ENCODE measurements at places on chromosomes 7 and 10.

DNA sequence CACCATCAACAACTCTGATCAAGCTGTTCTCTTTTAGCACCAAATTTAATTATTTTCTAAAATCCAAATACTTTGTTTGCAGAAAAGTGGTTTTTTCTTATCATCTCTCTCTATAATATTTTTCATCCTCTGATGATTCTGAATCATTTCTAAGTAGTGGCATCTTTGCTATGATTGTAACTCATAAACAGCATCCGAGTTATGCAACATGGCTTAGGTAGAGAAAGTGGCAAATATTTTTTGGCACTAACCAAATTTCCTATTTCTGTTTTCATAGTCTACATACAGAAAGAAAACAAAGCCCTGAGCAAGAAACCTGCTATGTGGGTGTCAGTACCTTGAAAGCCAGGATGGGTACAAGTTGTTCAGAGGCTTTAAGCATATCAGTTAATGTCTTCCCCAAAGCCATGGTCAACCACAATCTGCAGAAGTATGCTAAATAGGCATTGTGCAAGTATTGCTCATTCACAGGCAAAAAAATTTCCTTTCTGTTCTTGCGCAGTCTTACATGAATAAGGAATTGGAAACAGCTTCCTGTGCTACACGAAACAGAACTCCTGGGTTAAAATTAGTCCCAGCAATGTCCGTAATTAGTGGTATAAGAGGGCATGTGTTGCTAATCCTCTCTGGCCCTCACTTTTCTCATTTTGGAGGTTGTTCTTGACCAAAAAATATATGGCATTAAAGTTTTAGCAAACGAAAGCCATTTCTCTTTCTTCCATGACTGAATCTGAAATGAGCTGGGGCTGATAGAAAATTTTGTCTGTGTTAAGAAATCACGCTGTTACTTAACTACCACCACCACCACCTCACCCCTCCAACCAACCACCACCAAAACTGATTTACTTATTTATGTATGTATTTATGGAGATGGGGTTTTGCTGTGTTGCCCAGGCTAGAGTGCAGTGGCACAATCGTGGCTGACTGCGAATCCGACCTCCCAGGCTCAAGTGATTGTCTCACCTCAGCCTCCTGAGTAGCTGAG lies 325.6 kb upstream of the MAGI2 start:
- DNase-seq: no peak

DNA sequence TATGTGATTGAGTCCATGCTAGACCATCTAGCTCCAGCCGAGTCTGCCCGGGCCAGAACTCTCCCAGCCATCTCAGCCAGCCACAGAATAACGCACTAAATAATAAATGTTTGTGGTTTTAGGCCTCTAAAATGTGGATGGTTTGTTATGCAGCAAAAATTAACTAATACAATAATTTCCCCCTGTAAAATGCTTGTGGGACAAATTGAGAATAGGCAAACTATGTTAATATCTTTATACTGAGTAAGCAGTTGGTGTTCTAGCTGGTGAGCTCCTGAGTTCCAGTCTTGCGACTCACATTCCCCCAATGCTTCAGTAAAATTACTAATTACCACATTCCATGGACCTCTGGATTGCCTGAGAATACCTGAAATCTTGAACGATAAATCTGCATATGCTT lies 316.8 kb upstream of the NFE2L3 start:
- DNase-seq: no peak

DNA sequence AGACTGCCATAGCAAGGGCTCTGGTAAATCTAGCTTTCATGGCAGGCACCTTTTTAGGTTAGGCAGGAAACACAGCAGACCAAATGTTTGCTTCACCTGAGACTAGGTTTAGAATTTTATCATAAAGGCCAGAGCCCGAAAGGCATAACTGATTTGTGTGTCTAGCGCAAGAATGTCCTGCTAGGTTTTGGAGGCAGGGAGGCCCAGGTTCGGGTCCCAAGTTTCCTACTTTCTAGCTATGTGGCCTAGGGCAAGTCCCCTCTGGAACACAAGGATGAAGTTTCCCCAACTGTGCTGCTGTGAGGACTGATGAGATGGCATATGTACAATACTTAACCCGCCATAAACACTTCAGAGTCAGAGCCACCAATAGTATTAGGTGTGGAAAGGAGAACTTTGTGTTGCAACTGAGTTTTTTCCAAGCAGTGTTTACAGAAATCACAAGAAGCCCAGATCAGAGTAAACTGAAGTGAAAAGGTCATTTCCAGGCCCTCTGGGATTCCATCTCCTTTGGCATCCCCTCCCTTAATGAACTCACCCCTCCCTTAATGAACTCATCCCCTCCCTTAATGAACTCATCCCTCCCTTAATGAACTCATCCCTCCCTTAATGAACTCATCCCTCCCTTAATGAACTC lies 244.9 kb downstream of the SKAP2 start:
- no peak for DNase-seq

DNA sequence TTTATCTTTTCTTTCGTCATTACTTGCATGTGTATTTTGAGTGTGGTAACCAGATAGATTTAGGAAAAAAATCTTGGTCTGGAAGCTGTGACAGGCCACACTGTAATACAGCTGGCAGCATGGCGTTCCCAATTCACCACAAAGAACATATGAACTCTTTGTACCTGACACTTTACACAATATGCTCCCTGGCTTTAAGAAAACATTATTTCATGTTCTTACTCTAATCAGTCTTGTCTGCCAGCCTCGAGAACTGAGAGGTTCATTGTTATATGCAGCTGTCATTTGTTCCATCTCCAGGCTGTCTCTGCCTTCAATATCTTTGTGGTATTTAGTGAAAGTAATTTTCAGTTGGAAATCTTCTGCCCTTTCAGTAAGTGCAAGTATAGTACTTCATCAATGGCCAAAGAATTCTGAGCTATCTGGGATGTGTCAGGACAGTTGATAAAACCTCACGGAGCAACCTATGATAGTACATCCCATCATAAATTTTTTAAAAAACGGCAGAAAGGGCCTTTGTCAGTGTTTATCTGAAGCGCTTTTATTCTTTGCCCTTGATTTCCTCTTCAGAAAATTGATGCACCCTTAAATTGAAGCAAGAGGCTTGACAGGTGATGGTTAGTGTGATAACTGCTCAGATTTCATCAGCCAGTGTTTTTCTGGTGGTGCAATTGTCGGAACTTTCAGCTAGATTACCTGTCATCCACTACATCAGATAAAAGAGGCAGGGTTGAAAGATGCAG lies 146.3 kb upstream of the SP8 start:
- no peak for DNase-seq

- no peak for DNase-seq
Observed at GRCh38 chr7:50667789-50668226, 102.6 kb upstream of the DDC start.

GRCh38 chr7:139915864-139916716 lies 87.0 kb downstream of the TBXAS1 start:
- DNase-seq: no peak

- no peak for DNase-seq
Observed at GRCh38 chr7:97001656-97002554, 3.4 kb upstream of the DLX6 start.

DNA sequence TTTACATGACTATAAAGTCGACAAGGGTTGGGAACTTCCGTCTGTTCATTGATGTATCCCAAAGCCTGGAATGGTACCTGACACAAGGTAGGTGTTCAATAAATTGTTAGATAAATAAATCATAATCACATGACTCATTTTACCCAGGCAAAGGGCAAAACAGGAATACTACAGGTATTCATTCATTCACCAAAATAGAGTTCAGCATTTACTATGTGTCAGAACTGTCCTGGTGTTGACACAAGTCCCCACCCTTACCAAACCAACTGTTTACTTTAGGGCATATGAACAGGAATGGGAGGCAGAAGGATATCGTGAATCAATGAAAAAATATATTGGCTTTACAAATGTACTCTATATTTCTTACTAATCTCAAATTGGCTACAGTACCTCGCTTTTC lies 666 bp upstream of the YAE1 start:
- DNase-seq: no peak

DNA sequence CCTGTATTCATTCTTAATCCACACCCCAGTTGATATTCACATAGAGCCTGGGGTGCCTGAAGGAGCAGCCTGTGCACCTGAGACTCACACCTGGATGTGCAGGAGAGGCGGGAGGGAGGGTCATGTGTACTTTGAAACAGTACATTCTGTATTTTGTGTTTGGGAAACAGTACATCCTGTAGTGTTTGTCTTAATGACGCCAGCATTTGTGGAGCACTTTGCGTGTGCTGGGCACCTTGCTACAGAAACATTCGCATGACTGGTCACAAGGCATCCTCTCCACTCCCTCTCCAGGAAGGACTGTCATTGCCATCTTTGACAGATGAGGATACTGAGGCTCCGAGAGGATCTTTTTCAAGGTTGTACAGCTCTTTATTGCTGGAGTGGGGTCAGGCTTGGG lies 132.1 kb downstream of the TACC2 start:
- no peak for DNase-seq

DNA sequence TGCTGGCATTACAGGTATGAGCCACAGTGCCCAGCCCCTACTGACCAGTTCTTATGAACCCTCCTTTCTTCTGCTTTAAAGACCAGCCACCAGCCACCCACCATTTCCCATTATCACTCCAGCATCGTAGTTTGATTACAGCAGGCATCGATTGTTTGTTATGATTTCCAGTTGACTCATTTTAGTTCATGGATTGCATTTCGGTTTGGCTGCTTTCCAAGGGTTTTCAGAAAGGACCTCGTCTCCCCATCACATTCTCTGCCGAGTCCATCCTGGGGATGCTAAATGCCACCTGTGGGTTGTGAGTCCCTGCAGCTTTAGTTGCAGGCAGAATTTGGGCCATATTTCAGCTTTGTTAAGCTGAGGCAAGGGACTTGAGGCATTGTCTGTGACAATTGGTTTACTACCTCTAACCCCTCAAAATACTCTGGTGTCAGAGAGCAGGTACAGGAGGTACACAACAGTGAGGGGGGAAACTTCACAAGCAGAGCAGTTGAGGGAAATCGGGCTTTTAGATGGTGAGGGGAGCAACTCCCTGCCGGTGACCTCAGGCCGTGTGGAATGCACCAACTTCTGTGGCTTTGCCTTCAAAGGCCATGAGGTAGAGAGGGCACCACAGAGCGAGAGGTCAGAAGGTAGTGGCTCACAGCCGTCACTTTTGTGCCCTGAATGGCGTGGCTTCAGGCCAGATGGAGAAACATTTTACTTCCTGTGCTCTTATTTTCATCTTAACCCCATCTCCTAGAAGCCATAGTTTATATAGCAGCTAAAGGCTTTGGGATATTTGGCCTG lies 203.8 kb downstream of the CCDC3 start:
- no peak for DNase-seq

DNA sequence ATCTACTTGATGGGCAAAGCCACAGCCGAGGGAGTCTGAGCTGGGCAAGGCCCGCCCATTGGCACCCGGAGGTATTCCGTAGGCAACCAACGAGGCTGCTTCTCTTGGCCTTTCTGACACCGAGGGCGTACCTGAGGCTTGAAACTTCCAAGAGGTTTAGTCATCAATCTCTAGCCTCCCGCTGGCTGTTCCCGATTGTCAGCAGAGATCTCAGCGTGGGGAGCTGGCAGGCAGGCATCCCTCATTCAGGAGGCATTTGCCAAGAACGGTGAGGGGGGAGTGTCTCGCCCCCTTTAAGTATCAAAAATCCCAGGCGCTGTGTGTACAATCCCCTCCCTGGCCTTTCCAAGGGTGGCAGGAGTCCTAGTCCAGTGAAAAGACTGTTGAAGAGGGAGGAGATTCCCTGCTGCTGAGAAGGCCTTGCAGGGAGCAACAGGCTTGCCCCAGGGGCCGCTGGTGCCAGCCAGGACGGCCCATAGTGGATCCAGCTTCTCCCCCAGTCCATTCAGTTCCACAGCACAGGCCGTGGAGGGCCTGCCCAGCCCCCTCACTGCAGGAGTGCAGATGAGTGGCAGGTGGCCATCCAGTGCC lies 39.7 kb downstream of the OAT start:
- DNase-seq: no peak

GRCh38 chr7:151249732-151250072 lies 1.2 kb upstream of the SMARCD3 start:
- DNase-seq: no peak

GRCh38 chr7:10977113-10977512 lies 3.4 kb downstream of the PHF14 start:
- no peak for DNase-seq

- DNase-seq: no peak
Observed at GRCh38 chr10:11687779-11688447, 54.3 kb upstream of the ECHDC3 start.

DNA sequence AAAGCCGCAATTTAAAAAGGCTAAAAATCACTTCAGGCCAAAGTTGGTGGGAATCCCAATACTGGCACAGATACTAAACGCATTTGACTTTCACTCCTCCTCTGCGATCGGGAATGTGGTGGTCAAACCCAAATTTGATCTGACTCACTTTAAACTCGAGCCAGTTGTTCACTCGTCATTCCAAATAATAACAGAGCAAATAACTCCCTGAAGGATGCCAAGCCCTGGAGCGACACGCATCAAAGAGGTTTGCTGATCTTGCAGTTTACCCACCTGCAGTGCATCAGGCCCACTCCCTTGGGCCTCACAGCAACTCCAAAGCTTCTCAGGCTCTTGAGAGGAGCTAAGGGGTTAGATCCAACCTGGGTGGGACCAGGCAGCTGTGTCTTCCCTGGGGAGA lies 12.2 kb downstream of the PTN start:
- no peak for DNase-seq

GRCh38 chr7:34991938-34992840 lies 45.1 kb downstream of the DPY19L1 start:
- DNase-seq: no peak

Data from progenitor cell of endocrine pancreas (in vitro differentiated cells).